Activated T-helper 1 cell treated with anti-CD3 and anti-CD28 coated beads, Interleukin-2, amount 50 U/mL, for 16 hours (primary cell): ENCODE measurements at places on chromosomes 6 and 20.

- no peak for DNase-seq
Measured at GRCh38 chr20:17723301-17723691, 23.5 kb downstream of the BANF2 start.

DNA sequence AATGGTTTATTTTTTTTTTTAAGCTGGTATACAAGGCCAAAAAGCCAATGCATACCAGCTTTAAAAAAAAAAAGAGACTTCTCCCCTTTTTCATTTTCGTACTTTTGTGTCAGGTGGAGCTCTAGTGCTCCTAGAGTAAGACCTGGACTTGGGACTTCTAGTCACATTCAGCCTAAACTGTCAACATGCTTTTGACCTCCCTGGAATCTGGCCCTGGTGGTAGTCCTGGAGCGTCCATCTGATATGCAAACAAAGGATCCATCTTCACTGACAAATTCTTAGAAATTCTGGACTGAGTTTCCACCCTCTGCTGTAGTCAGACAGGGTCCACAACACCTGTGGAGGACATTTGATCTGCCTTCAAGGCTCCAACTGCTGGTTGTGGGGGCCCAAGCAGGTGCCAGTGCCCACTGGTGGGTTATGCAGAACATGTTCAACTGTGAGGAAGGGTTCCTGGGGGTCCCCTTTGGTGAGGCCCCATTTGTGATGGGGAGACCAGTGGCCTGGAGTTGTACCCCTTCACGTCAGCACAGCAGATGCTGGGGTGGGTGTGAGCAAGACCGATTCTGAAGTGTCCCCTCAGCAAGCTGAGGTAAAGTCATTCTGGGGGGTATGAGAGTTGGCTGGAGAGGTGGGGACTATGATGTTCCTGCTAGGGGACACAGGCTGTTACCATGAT is 12.6 kb upstream of the PCMTD2 start:
- DNase-seq = no peak

DNA sequence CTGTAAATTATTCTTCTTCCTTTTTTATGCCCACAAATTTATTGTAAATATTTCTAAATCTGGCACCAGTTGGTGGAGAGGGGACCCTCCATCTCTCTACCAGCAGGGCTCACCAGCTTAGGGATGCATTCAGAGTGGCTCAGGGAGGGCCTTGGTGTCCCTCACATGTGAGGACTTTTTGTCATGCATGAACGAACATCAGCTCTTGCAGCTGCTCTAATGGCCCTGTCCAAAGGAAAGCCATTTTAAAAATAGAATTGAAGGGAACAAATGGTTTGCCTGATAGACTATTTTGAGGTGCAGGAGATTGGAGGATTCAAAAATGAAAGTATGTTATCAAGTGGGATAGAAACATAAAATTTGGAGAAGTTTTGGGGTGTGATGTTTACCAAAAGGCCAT is 37.5 kb upstream of the KLHL31 start:
- DNase-seq = no peak

DNA sequence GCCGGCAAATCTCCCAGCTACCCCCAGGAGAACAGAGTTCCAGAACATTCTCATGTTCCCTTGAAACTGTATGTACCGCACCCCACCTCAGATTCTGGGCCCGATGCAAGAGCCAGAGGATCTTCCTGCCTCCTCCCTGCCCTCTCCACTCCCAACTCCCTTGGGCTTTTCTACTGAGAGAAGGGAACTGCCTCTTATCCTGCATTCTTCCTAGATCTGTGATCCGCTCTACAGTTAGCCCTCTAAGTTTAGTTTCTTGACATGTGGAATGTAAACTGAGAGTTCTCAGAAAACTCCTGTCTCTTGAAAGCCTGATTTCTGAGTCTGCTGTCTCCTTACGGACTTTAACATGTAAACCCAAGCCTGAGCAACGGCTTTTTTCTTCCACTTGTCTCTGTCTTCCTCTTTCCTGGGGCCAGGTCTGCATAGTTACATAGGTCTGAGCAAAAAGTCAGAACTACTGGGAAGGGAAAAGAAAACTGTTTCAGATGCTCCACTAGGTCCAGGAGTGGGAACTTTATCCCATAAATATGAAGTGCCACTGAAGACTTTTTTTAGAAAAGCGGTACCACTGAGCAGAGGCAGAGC is 86.5 kb upstream of the TNFAIP3 start:
- no peak for DNase-seq

- DNase-seq = no peak
Measured at GRCh38 chr6:7419065-7419464, 29.5 kb downstream of the RIOK1 start.

- no peak for DNase-seq
Measured at GRCh38 chr6:154343473-154344308, 12.9 kb downstream of the IPCEF1 start.

GRCh38 chr6:30101444-30102413 is 11.2 kb downstream of the TRIM31 start:
- peak; percentile 22 for DNase-seq

- no peak for DNase-seq
Measured at GRCh38 chr20:16158090-16158975, 414.9 kb downstream of the KIF16B start.

- DNase-seq = no peak
Measured at GRCh38 chr20:48758206-48758820, 69.5 kb downstream of the PREX1 start.

- no peak for DNase-seq
Measured at GRCh38 chr6:135087403-135087802, 32.8 kb upstream of the HBS1L start.

GRCh38 chr20:62737271-62737811 is 28.7 kb downstream of the NTSR1 start:
- no peak for DNase-seq

DNA sequence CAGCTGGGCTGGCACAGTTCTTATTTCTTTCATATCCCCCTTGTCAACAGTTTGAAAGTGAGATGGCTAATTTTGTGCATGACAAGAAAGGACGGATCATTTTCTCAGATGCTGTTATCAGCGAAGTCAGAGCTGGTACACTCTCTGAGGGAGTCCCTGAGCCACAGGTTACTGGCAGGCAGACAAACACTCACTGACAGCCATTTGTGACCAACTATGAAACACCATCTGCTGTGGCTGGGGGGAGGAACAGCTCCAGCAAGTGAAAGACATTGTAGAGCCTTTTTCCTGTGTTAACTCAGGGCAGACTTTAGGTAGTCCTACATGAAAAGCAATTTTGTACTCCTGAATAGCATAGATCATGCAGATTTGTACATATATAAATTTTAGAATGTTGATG is 22.2 kb downstream of the OLIG3 start:
- DNase-seq = no peak

GRCh38 chr6:160224639-160225237 is 33.9 kb downstream of the SLC22A2 start:
- DNase-seq = no peak

GRCh38 chr6:167079853-167080297 is 43.0 kb upstream of the CCR6 start:
- DNase-seq = no peak

DNA sequence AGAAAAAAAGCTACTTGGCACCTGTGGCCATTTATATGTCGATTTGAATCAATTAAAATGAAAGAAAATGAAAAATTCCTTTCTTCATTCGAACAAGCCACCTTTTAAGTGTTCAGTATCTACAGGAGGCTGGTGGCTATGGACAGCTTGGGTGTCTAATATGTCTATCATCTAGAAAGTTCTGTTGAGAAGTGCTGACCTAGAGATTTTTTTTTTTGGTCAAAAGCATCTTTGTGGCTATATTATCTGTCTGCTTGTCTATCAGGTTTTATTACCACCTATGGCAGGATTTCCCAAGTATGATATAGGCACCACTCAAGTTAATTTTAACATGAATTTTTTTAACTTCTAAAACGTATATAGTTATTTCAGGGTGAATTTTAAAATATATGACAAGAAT is 250.8 kb downstream of the TSHZ2 start:
- no peak for DNase-seq

GRCh38 chr6:78701407-78701806 is 165.9 kb upstream of the IRAK1BP1 start:
- DNase-seq = no peak

DNA sequence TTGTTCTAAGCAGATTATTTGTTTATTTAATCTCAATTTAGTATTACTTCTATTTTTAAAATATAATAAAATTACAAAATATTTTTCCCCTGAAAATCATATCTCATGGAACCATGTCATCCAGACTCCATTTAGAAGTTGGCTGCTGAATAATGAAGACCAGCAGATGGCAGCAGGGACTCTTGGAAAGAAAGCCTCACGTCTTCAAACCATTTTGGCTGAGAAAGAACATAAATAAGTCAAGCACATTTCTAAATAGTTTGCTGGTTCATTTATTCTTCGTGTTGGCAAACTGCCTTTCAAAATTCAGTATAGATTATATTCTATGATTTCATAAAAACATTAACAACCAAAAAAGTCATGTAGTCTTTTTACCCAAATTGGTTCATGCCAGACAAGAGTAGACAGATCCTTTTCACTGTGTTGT is 71.7 kb downstream of the RCAN2 start:
- DNase-seq = no peak

- no peak for DNase-seq
Measured at GRCh38 chr6:27693766-27694546, 218.2 kb downstream of the OR2B2 start.

- DNase-seq = no peak
Measured at GRCh38 chr6:323730-324088, 31.4 kb downstream of the DUSP22 start.

GRCh38 chr6:77561768-77562314 is 91.0 kb upstream of the MEI4 start:
- no peak for DNase-seq

- no peak for DNase-seq
Measured at GRCh38 chr20:20455926-20456325, 88.0 kb downstream of the INSM1 start.

- no peak for DNase-seq
Measured at GRCh38 chr6:106658469-106658868, 29.1 kb downstream of the QRSL1 start.

DNA sequence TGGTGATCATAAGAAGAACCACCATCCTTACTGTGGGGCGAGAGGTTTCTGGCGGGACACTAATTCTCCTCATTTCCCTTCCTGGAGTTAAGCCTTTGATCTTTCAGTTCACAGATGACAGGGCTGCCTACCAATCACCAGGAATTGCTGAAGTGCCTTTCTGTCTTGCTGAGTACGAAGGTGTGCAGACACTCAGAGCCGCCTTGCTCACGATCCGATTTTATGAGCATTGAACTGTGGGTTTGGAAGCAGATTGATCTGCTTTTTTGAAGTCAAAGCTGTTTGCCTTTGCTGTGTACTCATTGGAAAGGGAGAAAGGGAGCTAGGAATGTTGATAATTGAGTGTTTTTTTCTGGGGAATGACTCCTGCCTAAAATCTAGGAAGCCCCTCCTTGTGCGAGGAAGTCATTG is 129.1 kb upstream of the SALL4 start:
- no peak for DNase-seq

DNA sequence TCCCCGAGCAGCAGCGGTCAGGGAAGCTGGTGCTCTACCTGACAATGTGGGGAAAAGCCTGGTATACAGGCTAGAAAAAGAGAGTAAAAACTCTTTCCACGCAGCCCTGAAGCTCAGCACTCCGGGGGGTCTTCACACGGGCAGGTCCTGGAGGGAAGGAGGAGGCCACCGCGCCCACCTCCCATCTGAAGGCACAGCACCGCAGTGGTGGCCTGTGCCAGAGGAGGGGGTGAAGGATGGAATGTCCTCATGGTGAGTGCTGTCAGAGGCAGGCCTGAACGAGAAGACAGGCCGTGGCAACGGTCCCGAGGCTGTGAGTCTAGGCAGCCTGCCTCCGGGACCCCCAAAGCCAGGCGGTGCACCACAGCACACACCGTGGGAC is 5.8 kb downstream of the SLC2A4RG start:
- no peak for DNase-seq

GRCh38 chr6:111282515-111282914 is 195.2 kb downstream of the SLC16A10 start:
- no peak for DNase-seq

DNA sequence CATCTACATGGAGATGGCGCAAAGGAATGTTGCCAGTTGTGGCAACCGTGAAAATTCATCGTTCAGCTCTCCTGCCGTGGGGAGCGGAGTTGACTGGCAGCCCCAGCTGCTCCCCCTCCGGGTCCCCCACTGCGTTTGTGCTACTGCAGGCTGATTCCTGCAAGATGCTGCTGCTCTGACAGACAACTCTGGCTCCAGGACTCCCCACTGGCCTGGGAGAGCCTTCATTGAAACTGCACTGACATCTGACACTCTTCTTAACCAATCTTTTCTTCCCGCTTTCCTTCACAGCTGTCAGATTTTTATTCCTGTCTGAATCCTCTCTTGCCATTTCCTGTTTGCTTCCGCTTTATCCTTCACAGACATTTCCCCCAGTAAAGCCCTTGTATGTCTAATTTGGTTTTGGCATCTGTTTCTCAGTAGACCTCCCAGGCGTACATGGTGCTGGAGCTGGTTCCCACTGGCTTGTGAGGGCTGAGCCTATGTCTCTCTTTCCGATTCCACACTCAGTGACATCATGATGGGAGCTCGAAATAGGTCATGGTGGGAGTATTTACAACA is 9.5 kb upstream of the ATRN start:
- DNase-seq = no peak

GRCh38 chr20:51926670-51927305 is 124.5 kb upstream of the SALL4 start:
- DNase-seq = no peak

DNA sequence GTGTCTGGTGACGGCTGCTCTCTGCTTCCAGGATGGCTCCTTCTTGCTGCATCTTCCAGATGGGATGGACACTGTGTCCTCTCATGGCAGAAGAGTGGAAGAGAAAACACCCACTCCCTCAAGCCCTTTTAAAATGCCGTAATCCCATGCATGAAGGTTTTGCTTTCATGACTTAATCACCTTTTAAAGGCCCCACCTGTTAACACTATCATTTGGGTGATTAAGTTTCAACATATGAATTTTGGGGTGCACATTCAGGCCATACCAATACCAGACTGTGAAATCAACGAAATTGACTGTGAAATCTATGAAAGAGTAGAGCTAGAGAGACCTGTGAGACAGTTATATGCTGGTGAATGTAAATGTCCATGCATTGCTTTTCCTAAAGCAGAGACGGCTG is 374.3 kb upstream of the CHD6 start:
- DNase-seq = no peak
